ENCODE measurements at places on chromosomes 7 and 10.

DNA sequence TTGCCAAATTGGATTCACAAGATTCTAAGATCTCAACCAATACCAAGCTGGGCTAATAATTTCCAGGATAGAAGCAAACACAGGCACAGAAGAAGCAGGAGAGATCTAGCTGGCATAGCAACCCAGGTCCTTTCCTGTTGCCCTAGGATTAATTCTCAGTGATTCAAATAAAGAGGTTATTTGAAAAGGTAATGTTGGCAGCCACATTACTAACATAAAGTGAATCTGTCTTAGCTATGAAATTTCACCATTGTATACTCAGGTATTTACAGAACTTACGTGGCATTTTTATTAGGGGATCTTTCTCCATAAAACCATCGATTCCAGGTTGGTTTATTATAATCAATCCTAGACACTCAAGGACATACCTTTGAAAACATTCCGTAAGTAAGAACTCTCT, 379.3 kb upstream of the POM121L12 start:
- DNase-seq, result no peak

DNA sequence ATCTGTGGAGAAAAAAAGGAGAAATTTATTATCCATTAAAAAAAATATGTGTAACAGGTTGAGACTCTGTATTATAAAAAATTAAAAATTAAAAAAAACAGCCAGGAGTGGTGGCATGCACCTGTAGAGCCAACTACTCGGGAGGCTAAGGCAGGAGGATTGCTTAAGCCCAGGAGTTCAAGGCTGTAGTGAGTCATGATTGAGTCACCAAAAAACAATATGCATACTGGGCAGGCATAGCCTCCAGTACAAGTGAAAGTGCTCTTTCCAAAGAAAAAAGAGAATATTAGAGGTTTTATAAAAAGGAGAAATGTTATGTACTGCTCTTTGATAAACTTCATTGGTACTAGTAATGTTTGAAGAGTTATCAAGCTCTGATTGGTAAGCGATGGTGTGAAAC, 647.1 kb upstream of the ZWINT start:
- no peak for DNase-seq

GRCh38 chr10:99365736-99366135, 36.6 kb downstream of the CNNM1 start:
- no peak for DNase-seq

DNA sequence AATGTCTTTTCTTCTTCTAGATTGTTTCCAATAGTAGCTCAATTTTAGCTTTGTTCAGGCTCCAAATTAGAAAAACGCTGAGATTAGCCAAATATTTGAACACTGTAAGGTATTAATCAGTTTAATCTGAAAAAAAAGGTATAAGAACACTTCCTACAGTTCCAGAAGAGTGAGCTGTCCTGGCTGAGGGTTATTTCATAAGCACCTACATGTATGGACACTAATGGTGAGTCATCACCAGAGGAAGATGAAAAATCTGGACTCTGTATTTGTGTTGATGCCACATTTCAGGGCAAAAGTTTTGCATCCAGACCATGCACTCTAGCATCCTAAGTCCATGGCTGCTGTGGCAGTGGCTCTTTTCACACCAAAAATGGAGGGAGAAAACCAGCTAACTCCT, 189.5 kb downstream of the ANKRD30A start:
- DNase-seq, result no peak
